ENCODE measurements at places on chromosomes 7 and 10.
A peak's percentile ranks its signal among the peaks of the same experiment; 100 is the strongest.

DNA sequence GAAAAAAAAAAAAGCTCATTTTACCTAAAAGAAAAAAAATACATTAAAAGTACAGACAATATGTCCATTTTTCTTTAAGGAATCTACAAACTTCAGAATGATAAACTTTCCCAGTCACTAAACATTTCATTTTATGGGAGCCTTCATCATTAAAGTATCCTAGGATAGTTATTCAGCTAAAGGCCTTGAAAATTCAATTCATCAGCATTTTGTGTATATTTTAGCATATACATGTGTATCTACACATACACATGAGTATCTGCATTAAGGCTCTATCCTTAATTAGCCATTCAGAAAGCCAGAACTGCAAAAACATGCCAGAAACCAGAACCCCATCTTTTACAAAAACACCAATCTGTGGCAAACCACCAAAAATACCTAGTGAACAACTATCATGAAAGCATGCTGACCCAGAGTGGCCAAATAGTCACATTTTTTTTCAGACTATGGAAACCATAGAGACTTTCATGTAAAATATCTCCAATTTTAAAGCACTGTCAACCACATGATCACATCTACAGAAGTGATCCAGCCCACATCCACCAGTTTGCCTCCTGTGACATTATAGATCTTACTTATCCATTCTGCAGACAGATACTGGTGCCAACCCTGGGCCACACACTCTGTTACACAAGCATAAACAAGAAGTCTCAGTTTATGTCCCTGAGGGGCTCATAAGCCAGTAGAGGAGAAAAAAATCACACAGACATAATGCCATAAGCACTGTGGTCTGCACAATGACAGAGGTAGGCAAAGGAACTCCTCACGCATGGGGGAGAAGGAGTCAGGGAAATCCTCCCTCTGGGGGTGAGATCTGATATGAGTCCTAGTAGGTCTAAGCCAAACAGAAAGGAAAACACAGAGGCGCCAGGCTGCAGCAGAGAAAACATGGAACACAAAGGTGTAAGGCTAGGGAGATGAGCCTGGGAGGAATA lies 79.2 kb downstream of the SRPK2 start:
- DNase-seq, result peak; percentile 36

GRCh38 chr7:44131173-44132029 lies 8.1 kb upstream of the POLD2 start:
- peak; percentile 69 for DNase-seq

DNA sequence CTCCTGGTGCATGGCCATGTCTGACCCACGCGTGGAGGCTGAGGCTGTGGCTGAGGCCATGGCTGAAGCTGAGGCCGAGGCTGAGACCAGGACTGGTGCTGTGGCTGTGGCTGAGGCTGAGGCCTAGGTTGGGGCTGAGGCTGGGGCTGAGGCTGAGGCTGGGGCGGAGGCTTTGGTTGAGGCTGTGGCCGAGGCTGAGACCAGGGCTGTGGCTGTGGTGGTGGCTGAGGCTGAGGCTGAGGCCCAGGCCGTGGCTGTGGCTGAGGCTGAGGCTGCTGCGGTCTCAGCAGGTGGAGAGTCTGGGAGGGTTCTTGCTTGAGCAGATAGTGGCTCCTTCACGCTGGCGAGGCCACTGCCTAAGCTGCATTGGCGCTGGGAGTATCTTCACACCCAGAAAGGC lies 76.4 kb downstream of the WDR37 start:
- DNase-seq, result no peak

DNA sequence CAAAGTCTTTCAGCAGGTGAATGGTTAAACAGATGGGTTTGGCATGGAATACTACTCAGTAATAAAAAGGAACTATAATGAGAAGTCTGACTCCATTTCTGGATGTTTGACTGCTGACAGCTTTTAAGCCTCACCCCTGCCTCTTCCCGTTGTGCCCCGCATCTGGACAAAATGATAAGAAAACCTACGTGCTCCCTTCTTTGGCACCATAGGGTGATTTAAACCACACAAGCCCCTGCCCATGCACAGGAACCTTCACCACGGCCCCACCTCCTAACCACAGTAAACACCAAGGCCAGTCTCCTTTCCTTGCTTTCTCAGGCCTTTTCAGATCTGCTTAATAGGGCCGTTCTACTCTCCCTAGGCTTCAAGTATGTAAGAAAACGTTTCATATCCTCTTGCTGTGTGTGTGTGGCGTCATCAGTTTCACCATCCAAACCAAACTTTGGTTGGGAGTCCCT lies 47.1 kb upstream of the UBN2 start:
- DNase-seq, result no peak

DNA sequence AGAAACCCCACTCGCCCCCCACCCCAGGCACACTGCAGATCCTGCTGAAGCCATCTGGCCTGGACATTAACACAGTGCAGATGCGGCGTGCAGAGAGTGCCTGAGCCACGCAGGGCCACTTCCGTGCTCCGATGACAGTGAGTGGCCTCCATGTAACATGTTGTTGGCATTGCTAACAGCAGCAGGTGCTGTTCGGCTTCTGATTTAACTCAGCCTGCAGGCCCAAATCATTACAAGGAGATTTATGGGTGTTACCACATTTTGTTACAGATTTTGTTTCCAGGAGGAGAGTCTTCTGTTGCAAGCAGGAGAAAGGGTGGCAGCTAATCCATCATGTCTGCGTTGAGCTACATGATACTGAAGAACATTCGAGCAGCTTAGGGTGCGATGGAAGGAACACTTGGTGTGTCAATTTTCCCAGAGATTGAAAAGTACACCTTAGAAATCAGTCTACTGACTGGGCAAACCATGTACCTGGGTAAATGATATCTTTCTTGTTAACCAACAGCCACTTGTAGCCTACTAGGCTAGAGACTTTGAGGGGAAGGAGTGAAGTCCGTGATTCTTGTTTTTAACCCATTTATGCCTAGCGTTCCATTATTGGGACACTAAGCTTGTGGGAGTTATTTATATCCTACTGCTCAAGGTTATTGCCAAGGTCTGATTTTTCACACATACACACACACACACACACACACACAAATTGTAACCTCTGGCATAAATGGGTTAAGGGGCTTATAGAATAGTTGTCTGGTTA lies 90.0 kb downstream of the JCAD start:
- DNase-seq, result no peak

GRCh38 chr7:96993094-96993865 lies 12.1 kb upstream of the DLX6 start:
- no peak for DNase-seq

DNA sequence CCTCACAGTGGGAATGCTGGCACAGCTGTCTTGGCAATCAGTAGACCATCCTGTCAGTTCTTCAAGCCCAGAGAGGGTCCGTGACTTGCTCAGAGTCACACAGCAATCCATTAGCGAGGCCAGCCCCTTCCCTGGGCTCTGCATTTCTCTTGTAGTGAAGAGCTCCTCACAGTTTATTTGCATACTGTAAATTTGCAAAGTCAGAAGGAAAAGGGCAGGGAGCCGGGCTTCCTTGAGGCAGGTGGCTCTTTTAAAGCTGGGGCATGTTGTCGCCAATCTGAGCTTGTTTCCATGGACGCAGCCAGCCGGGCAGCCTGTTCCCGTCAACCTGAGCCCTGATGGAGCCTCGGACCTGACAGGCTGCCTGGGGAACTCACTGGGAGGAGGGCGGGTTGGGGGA lies 123.4 kb downstream of the CUX1 start:
- DNase-seq, result no peak

DNA sequence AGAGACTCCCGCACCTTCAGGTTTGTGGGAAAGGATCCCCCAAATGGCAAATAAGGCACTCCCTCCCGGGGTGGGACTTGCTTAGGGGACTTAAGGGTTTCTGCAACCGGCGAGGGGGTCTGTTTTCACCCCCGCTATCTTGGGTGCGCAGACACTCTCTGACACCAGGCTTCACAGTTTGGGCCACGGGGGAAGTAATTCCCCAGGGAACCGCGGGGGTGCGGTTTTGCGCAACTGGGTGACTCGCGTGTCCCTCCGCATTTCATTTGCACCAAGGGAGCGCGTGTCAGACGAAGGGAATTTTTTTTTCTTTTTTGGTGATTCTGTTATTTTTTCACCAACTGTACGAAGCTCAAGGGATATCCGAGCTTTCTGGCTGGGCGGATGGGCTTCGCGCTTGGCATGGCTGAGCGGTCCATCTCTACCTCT lies 1.7 kb downstream of the GRM8 start:
- DNase-seq, result no peak

- DNase-seq, result peak; percentile 93
Measured at GRCh38 chr10:6086375-6087233, 2.2 kb upstream of the RBM17 start.

DNA sequence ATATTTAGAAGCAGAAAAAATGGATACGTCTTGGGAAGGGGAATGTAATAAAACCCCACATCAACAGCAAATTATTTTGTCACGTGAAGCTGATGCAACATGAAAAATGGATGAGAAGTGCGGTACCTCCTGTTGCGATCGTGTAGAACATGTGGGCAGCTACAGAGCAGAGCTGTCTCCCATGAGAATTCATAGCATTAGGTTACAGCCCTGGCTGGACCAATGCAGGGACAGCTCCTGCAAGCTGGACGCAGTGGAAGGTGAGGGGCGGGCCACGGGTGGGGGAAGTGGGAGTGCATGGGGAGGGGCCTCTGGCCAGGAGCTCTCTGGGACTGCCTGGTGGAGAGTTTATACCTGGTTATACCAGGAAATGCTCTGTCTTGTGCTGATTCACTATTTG lies 120.3 kb downstream of the GATA3 start:
- DNase-seq, result no peak

DNA sequence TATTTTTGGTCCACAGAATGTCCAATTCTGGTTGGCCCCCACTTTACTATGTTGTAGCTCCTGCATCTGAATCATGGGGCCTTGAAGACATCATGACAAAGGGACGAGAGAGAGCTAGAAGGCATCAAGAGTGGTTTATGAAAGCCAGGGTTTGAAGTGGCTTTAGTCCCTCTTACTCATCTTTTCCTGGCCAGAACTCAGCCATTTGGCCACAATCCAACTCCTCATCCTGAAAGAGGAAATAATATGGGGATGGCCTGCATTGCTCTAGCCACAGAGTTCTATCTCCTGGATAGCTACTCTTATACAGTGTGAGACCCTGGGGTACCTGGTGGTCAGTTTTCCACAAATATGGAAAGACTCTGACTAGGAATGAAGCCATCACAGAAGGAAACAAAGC lies 418.9 kb downstream of the XPNPEP1 start:
- DNase-seq, result no peak

DNA sequence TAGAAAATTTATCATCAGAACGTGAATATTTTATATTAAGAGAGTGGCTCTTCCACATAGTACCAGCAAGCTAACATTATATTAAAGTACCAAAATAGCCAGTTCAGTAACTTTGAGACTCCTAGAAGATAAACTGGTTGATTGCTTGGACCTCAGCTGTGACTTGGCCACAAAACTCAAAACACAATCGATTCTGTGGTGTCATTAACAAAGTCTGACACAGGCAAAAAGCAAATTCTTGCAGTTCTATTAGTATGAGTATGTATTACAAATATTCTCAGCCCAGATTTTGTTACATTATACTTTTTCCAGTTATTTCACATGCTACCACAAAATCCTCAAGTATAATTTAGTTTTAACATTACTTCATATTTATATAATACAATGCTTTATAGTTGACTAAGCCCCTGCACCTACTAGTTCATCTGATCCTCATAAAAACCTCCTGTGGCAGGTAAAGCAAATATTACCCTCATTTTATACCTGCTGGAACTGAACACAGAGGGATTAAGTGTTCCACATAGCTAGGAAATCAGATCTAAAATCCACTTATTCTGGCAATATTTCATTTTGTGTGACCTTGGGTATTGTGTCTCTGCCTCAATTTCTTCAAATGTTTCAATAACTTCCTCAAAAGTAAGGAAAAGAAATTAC lies 279.9 kb upstream of the MKLN1 start:
- DNase-seq, result no peak

GRCh38 chr7:30476459-30477145 lies 2.0 kb downstream of the NOD1 start:
- no peak for DNase-seq

DNA sequence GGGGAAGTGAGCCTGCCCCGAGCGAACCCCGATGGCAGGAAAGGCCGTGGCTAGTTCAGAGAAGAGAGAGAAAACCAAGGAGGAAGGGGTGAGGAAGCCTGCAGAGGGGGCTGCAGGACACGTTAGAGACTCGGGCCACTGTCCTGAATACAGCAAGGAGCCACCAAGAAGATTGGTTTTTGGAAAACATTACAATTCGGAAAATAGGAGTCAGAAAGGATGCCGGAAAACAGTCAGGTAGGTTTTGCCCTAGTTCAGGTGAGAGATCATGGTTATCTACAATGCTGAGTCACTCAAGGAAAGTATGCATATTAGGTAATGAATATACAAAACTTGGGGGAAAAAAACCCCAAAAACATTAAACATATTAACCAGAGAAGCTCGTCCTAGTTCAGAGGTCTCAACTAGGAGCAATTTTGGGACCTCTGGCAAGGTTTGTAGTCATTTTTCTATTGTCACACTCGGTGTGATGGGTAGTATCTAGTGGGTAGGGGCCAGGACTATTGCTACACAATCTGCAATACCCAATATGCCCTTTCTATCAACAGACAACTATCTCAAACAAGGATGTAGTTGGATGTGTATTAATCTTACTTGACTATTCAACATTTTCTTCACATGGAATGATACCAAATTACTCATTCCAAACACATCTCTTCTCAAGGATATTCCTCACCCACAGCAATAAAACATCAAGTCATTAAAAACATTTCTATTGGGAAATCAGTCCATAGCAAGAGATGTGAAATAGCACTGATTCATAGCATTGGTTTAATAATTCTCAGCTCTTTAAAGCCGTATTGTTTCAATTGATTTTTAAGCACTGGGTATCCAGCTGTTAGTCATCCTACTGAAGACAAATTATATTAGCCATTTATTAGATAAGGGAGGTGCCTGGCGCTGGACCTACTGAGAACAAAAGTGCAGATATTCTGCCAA lies 74.4 kb upstream of the RSU1 start:
- no peak for DNase-seq

DNA sequence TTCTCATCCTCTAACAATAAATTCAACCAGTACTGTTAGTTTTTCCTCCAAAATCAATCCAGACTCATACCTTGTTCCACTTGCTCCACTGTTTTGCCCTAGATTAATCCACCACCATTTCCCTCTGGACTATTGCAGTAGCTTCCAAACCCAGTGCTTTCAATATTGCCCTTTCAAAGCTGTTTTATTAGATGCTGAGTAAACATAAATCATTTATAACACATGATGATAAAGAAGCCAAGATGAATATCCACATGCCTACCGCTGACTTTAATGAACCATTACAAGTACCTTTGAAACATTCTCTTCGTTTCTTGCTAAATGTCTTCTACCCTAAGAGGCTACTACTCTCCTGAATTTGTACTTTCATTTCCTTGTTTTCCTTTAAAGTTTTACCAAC lies 174.2 kb upstream of the FAM171A1 start:
- no peak for DNase-seq

DNA sequence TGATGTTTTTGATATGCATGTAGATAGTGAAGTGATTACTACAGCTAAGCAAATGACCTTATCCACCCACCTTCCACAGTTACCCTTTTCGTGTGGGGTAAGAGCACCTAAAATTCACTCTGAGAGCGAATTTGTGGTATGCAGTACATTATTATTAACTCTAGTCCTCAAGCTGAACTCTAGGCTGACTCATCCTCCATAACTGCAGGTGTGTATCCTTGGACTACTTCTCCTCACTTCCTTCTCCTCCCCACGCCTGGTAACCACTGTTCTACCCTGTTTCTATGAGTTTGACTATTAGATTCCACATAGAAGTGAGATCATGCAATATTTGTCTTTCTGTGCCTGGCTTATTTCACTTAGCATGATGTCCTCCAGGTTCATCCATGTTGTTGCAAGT lies 484.6 kb downstream of the GATA3 start:
- DNase-seq, result no peak
